GM12891 (cell line): ENCODE measurements at places on chromosomes 6 and 20.
A peak's percentile ranks its signal among the peaks of the same experiment; 100 is the strongest.

GRCh38 chr6:152206072-152206818 lies 398.8 kb downstream of the ESR1 start:
- no peak for DNase-seq

GRCh38 chr6:168024951-168025510 lies 27.6 kb downstream of the KIF25 start:
- DNase-seq: no peak

- no peak for DNase-seq
These were observed 3.8 kb downstream of the ADRM1 start for GRCh38 chr20:62306414-62307187.

GRCh38 chr20:41482647-41483552 lies 116.3 kb upstream of the EMILIN3 start:
- DNase-seq: no peak

DNA sequence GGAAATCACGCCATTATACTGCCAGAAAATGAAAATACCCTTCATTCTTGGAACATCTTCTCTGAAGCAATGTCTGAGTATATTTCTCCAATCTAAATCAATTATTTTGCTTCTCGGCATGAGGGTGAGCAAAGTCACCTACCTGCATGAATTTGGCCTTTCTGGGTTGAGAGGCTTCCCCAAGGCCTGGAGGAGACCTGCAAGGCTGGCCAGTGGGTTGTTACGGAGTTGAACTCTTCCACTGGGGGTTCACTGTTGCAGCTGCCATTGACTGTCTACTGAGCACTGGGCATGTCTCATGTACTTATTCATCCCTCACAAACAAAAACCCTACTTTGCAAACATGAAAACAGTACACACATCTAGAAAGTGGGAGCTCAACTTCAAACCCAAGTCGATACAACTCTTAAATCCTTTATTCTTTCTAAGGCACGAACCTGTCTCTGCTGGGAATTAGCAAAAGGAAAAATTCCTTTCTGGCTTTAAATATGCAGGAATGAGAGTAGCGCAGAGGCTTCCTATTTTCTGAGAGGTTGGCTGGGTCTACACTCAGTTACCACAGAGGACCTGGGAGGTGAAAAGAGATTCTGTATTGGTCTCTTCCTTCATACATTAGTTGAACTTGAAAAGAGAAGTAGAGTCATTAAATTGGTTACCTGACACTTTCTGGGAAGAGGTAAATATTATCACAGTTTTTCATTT lies 87.6 kb upstream of the SGK1 start:
- DNase-seq: no peak

DNA sequence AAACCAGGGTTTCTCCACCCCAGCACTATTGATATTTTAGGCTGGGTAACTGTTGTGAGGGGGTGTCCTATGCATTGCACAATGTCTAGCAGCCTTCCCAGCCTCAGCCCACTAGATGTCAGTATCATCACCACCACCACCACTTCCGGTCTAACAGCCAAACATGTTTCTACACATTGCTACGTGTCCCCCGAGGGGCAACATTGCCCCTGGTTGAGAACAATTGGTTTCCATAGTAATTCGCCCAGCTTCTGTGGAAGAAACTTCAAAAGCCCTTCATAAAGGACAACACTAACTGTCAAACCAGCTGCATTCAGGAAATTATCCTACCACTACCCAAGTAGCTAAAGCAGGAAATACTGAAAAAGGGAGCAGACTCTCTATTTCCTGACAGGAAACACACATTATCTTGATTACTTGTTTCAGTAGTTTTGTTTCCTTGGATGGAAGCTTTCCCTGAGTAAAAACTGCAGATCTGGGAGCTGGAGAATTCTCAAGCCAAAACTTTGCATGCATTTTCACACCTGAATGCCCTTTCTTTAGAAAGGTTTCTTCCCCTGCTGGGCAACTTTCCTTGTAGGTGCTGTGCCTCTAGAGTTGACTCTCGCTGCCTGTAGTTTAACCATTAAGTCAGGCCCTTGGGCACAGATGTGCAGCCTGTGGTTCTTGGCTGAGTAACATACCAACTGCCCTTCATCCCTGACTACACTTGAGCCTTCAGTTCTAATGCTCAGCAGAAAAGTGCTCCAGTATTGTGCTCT lies 23.6 kb downstream of the PKHD1 start:
- DNase-seq: peak; percentile 51

DNA sequence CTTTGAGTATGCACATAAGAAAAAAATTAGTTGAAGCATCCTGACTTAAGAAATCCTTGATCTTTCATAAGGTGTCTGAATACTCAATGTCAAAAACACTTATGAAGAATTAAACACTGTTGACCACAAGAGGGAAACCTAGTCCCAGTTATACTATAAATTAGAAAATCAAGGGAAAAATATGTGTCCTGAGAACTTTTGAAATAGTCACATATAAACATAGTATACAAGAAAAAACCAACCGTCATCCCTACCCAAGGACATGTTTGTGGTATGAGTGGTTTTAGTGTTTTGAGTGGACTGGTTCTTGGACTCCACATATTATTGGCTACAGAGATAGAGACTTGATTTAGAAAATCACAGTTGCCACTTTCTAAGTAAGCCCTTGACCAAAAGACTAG lies 7.6 kb upstream of the HLA-DRA start:
- no peak for DNase-seq

GRCh38 chr20:49207076-49207475 lies 12.1 kb upstream of the DDX27 start:
- DNase-seq: no peak

DNA sequence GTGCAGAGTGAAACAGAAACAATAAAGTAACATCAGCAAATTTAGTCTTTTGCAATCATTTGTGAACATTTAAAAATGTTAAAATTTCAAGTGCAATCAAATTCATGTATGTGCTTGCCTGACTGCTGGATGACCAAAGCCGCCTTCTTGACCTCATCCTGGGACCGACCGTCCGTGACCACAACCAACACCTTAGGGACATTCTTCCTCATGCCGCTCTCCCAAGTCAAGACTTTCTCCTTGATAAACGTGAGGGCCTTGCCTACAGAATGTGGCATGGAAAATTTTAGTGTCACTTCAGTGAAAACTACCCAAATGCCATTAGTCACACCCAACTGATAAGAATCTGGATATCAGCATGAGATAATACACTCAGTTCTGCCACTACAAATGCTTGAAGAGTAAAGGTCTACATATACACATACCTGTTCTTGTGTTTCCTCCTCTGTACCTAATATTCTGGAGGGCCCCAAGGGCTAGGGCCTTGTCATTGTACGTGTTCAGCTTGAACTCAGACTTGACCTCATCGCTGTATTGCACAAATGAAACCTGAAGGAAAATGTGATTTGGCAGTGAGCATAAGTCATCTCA lies 86.8 kb downstream of the COL12A1 start:
- DNase-seq: no peak

GRCh38 chr6:165767228-165767627 lies 104.2 kb upstream of the PDE10A start:
- DNase-seq: no peak

- DNase-seq: no peak
These were observed 235.3 kb upstream of the CEP162 start for GRCh38 chr6:84462698-84463097.

DNA sequence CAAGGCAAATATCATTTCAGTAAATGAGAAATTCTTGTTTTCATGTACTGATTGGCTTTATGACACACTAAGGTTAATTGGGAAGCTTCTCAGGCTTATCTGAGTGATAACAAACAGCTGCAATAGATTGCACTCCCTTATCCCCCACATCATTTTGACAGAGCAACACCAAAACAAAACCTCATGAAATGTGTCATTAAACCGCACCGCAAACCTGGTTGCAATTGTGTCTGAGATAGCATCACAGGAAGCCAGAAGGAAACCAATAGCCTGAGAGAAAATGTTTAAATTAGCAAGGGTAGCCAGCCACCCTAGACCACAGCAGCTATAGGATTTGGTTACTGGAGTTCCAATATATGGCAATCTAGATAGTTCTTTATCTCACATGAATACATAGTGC lies 31.6 kb upstream of the LAMA4 start:
- no peak for DNase-seq

DNA sequence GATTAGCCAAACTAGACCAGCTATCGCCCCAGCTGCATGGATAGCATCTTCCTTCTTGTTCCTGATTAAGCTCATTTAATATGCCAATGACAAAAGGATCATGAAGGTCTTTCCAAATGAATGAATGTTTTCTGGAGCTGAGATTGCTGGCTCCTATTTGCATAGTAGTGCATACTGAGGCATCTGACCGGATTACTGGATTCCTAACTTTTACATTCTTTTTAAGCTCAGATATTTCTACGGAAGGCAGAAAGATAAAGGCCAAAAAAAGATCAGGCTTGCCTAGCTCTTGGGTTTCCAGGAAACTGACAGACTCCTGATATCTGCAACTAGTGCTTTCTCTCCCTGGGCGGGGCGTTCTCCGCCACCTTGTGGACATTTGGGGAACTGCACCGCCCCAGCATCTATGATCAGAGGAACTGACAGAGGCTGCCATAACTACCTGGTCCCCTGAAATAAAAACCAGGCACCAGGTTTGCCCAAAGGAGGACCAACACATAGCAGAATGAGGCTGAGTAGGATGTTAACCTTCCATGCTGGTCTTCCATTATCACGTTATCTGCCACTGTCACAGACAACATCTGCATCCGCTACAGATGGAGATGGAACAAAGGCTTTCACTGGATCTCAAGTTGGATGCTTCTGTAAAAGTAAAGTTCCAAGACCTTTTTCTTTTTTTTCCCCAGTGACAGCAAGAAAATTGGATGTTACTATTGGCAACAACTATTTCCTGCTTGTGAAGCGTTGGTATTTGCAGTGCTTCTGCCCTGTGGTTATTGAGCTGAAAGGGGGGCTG lies 33.2 kb downstream of the NT5E start:
- peak; percentile 27 for DNase-seq

DNA sequence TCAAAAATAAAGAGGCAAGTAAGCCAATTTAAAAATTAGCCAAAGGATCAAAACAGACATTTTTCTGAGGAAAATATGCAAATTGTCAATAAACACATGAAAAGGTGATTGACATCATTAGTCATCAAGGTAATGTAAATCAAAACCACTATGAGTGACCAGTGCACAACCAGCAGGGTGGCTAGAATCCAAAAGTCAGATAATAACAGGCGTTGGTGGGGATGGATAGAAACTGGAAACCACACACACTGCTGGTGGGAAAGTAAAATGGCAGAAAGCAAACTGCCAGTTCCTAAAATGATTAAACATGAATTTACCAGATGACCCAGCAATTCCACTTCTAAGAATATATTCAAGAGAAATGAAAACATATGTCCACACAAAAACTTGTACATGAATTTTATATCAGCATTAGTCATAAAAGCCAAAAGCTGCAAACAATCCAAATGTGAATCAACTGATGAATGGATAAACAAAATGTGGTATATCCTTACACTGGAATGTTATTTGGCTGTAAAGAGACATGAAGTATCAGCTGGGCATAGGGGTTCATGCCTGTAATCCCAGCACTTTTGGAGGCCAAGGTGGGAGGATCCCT lies 74.8 kb upstream of the MBOAT1 start:
- DNase-seq: no peak
